Fibroblast of skin of left quadriceps (primary cell): ENCODE measurements at places on chromosomes 5 and 9.

- DNase-seq, result no peak
Observed at GRCh38 chr5:61767231-61768080, 435.4 kb downstream of the ZSWIM6 start.

- DNase-seq, result no peak
Observed at GRCh38 chr5:119176785-119177184, 105.9 kb downstream of the DMXL1 start.

DNA sequence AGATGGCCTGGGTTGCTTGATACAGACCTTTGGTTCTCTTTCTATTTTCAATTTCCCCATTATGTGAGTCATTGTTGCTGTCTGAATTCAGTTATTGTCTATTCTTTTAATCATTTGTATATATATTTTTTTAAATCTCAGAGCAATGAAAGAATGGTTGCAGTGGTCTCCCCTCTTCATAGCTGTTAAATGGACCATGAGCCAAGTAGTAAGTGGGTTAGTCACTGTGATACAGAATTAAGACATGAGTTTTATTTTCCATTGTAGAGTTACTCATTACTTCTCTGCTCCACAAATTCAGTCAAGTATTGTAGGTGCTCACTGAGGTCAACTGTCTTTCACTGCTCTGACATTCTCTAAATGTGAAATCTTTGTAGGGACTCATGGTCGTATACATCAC is 174.6 kb upstream of the GRAMD2B start:
- DNase-seq, result no peak

DNA sequence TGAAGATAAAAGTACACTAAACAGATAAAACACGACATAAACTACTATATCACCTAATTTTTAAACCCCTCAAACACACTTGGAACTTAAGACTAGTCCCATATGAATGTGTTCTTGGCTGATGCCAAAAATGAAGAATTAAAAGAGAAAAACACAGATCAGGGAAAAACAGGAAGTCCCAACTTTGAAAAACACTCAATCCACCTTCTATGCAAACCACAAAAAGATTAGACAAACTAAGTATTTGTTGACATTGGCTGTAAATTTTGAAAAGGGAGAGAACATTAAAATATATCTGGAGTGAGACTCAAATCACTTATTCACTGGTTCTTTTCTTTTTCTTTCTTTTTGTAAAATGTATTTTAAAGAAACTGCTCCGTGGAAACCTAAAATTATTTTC is 81.4 kb downstream of the ANKH start:
- no peak for DNase-seq

DNA sequence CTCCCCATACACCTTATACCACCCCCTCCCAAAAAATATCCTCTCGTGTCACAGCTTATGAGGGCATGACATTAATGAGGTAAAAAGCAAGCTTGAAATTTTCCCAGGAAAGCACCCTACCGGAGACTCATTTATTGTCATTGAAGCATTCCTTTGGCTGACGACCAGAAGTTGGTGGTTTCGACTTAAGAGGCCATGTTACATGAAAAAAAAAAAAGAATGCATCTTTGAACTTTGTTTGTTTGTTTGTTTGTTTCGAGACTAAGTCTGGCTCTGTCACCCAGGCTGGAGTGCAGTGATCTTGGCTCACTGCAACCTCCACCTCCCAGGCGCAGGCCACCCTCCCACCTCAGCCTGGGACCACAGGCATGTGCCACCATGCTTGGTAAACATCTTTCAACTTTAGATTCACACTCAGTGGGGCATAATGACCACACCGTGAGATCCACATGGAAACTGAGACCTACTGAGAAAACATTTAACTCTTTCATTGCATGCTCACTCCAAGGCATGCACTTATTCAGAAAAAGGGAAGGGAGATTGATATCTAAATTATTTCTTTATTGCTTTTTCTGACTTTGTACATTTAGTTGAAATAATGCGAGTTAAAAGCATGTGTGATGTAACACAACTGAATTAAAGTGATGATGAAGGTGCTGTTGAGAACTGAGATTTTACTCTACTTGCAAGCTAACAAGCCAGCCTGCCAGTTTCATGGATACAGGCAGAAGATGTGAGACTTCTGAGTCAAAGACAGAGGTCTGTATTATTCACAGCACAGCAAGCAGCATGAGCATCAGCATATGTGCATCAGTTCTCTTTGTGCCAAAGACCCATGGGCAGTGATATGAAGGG is 5.1 kb upstream of the RAB14 start:
- DNase-seq, result no peak
